Activated naive CD4-positive, alpha-beta T cell treated with anti-CD3 and anti-CD28 coated beads, Interleukin-2, amount 10 ng/mL, durations not matched to agents 7 days and 5 days (primary cell): ENCODE measurements at places on chromosomes 7 and 10.
A peak's percentile ranks its signal among the peaks of the same experiment; 100 is the strongest.

GRCh38 chr10:61842755-61843497 lies 58.6 kb upstream of the ARID5B start:
- H3K4me1 ChIP-seq, result peaks cover 6% of the 10 kb centered on the region
- no peak overlapping the region for H3K4me3 ChIP-seq
- no peak overlapping the region for H3K27ac ChIP-seq
- H3K36me3 ChIP-seq, result no peaks in the 10 kb centered on the region
- no peaks in the 10 kb centered on the region for H3K27me3 ChIP-seq

DNA sequence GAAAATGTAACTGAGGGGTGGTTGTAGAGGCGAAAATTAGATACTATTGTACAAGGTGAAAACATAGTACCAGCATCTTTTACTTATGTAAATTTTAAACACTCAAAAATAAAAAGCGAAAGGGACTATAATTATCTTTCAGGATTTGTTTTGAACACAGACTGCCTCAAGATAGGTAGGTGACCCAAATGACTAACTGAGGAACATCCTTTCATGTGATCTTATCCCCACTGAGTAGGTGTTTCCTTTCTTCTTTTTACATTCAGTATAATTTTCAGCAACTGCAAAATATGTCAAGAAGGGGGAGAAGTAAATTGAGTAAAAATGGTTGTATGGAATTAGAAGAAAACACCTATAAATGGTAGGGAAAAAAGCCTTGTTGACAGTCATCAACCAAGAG lies 236.7 kb downstream of the PHF14 start:
- H3K36me3 ChIP-seq, result no peaks in the 10 kb centered on the region
- no peak overlapping the region for H3K27ac ChIP-seq
- H3K27me3 ChIP-seq, result no peaks in the 10 kb centered on the region
- no peaks in the 10 kb centered on the region for H3K4me1 ChIP-seq
- H3K4me3 ChIP-seq, result no peak overlapping the region
- DNase-seq, result no peak

DNA sequence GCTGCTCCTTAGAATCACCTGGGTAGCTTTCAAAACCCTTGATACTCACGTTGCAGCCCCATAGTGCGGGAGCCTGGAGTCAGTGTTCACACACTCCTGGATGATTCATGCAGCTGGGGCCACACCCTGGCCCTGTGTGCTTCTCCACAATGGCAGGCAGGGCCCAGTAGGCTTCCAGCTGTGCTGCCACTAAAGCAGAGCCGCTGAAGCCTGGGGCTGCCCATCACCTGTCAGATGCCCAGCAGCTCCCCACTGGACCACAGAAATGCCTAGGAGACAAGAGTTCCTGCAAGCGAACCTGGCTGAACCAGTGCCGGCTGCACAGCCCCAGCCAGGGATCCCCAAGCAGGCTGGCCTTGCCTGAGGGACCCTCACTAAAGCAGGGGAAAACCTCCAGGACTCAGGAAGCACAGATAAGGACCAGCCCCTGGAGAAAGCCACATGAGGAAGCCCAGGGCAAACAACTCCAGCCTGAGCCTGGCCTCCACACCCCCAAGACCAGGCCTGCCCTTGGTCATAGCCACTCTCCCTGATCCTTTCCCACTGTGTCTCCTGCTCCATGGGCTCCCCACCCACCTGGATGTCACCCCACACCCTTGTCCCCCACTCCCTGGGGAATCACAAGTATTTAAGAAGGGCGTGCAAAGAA lies 111.9 kb downstream of the GRID1 start:
- H3K27ac ChIP-seq, result no peak overlapping the region
- H3K4me3 ChIP-seq, result no peak overlapping the region
- H3K36me3 ChIP-seq, result no peaks in the 10 kb centered on the region
- peaks cover 8% of the 10 kb centered on the region for H3K27me3 ChIP-seq
- H3K4me1 ChIP-seq, result no peaks in the 10 kb centered on the region

- DNase-seq, result no peak
- H3K4me3 ChIP-seq, result no peak overlapping the region
- peaks cover 6% of the 10 kb centered on the region for H3K4me1 ChIP-seq
- no peaks in the 10 kb centered on the region for H3K36me3 ChIP-seq
- H3K27ac ChIP-seq, result no peak overlapping the region
- H3K27me3 ChIP-seq, result peaks cover 79% of the 10 kb centered on the region
Measured at GRCh38 chr7:27144781-27145164, 1.3 kb upstream of the HOXA5 start.

DNA sequence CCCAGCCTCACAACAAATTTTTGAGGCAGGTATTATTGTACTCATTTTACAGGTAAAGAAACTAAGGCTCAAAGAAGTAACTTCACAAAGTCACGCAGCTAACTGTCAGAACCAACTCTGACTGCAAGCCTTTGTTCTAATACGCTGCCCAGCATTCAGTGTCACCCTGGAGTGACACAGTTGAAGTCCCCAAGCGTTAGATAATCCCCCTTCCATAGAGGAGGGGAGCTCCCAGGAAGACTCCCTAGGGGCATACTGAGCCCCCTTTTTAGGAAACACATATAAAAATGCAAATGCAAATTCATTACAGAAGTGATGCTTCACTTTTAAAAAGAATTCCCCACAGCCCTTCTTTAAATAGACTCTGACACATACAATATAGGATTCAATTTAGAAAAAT lies 101.0 kb upstream of the MACROH2A2 start:
- H3K36me3 ChIP-seq, result no peaks in the 10 kb centered on the region
- no peaks in the 10 kb centered on the region for H3K4me1 ChIP-seq
- peaks cover 18% of the 10 kb centered on the region for H3K27me3 ChIP-seq
- no peak overlapping the region for H3K4me3 ChIP-seq

DNA sequence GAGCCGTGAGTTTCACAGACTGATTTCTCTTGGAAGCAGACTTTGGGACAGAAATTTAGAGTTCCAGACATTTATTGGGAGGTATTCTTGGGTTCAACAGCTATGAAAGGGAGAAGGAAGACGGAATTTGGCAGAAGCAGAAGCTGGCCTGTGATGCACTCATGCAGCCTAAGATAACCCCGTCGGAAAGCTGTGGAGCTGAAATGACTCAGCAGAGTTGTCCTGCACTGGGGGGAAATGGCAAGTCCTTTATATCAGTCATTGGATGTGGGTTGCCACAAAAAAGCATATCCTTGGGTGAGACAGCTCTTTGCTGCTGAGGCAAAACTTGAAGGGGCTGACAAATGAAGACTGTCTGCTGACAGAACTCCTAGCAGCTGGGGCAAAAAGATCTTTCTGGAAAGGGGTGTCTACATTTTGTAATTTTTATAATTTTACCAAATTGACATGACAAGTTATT lies 11.5 kb upstream of the MICU1 start:
- H3K4me1 ChIP-seq, result peaks cover 10% of the 10 kb centered on the region
- peak; percentile 33 for DNase-seq
- H3K4me3 ChIP-seq, result no peak overlapping the region
- H3K36me3 ChIP-seq, result no peaks in the 10 kb centered on the region

DNA sequence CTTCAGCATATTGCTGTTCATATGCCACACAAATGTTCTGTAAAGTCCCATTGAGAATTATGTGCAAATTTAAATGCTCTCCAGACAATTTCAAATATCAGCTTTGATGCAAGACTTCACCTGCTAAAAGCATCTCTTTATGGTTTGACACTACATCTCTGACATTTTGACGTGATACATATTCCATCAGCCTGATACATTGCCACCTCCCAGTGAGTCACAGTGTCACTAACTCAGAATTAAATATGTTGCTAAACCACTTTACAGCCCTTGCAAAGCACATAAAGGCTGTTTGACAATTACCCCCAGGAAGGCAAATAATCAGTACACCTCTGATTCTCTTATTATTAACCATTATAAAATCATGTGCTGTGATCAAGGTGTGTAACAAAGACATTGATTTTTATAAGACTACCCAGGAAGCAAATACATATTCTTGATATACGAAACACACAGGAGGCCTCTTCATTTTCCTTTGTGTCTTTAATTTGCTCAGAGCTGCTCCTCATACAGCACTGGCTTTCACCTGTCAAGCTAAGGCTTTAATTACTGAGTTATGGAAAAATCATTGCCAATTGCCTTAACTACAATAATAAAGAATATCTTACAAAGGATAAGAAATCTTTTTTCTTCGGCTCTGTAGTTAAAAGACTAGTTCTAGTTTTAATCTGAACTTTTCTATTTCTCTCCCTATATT lies 547.5 kb upstream of the C7orf33 start:
- H3K27me3 ChIP-seq, result no peaks in the 10 kb centered on the region
- no peaks in the 10 kb centered on the region for H3K36me3 ChIP-seq
- H3K4me1 ChIP-seq, result no peaks in the 10 kb centered on the region

GRCh38 chr10:48509974-48510692 lies 94.7 kb downstream of the ARHGAP22 start:
- H3K27ac ChIP-seq, result no peak overlapping the region
- no peaks in the 10 kb centered on the region for H3K4me1 ChIP-seq
- peaks cover 13% of the 10 kb centered on the region for H3K27me3 ChIP-seq
- peak; percentile 44 for DNase-seq

GRCh38 chr10:100827819-100828737 lies 82.7 kb downstream of the PAX2 start:
- H3K4me1 ChIP-seq, result peaks cover 36% of the 10 kb centered on the region
- peaks cover 4% of the 10 kb centered on the region for H3K36me3 ChIP-seq
- no peak overlapping the region for H3K27ac ChIP-seq
- peak; percentile 46 for DNase-seq
- H3K27me3 ChIP-seq, result peaks cover 100% of the 10 kb centered on the region
